ENCODE measurements at places on chromosomes 1 and 21.

DNA sequence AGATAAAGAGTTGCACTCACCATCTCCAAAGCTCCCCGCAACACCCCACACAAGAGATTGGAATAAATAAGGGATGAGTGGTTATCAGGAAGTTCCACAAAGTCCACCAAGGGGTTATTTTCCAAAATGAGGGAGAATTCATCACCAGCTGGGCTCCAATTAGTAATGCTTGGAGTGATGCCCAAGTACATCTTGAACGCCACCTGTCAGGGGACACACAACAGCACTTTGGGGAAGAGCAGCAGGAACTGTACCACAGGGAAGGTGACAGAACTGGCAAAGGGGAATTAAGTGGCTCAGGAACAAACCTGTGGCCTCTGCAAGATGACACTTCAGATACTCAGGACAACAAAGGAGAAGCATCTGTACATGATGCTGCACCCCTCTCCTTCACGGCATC, 11.5 kb downstream of the TRAPPC3 start:
- DNase-seq, result peak; percentile 71

DNA sequence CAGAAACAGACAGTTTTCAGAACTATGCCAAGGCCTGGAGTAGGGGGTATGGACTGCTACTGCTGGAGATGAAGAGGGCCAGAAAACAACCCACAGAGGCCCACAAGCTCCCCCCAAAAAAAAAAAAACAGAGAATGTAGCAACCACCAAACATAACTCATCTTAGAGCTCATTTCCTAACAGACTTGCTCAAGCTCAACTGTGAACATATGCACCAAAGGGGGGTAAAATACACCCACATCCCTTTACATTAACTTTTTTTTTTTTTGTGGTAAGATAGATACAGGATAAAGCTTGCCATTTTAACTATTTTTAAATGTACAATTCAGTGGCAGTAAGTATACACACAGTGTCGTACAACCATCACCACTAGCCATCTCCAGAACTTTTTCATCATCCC, 36.0 kb downstream of the SEC16B start:
- no peak for DNase-seq

DNA sequence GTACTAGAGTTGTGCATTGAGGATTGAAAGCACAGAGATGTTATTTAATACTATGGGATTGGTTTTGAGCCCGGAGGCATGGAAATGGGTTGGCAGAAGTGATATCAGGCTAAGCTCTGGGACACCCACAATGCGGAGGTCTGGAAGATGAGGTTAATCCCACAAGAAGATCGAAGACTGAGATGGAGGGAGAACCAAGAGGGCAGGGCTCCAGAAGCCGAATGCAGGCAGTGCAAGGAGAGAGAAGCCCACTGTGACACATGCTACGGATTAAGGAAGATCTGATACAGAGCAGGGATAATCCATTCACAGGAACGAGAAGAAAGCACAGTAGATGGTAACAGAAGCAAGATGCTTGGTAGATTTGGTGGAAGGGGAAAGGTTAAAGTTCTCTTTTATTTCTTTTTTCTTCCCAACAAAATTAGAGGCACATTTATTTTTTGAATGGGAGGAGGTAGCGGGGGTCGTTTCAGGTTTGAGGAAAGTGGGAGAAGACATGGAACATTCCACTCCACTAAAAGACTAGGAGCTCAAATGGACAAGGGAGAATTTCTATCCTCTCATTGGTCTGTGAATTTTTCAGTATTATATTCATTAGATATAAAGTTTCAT, 113.2 kb downstream of the NCAM2 start:
- DNase-seq, result no peak

GRCh38 chr1:238675221-238675620, 711.1 kb upstream of the CHRM3 start:
- DNase-seq, result no peak

DNA sequence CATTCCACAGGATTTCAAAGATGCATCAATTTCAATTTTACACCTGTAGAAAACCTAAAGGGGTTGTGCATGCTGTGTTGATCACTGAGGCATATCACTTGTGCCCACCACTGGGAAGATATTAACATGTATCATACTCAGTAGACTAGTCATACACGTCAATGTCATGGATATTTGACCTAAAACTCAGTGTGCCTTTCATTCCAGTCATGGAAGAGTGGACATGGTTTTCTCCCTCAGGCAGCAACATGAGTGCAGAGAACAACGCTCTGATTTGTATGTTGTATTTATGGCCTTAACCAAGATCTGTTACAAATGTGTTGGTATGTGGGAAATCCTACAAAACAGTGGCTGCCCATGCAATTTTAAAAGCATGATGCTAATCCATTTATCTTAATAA, 6.1 kb upstream of the C1orf53 start:
- DNase-seq, result no peak

- DNase-seq, result no peak
Measured at GRCh38 chr1:64882574-64883255, 83.6 kb downstream of the JAK1 start.

- no peak for DNase-seq
Measured at GRCh38 chr1:72521659-72522058, 239.3 kb upstream of the NEGR1 start.

DNA sequence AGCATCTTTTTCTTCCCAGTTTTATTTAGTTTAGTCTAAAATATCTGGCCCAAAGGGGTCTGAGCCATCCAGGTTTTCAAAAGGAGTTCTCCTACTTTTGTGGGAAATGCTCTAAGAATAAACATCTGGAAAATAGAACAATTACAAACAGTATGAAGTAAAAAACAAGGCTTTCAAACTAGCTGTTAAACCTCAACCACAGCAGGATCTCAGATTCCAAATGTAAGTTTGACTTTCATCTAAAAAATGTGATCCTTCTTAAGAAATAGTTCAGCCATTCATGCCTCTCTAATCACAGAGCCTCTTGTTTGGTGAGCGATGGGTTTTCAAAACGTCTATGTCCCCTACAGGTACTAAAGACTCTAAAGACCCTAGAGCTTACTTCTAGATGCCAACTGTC, 413.5 kb downstream of the DUSP10 start:
- no peak for DNase-seq

- no peak for DNase-seq
Measured at GRCh38 chr1:241600496-241600901, 39.7 kb downstream of the CHML start.

- no peak for DNase-seq
Measured at GRCh38 chr1:70554341-70554740, 143.3 kb downstream of the CTH start.

DNA sequence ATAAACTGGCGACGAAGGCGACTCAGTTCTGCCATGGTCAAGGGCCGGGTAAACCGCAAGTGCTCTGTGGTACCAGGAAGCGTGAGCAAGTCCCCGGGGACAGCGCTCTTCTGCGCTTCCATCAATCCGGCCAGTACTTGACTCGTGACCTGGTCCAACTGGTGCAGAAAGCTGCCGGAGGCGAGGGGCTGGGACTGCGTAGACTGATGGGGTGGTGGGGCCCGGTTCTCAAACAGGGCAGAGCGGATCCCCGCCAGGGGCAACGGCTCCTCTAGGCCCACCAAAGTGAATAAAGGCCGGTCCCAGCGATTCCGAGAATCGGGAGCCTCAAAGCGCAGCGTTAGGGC, 852 bp downstream of the KTI12 start:
- no peak for DNase-seq

GRCh38 chr1:21764615-21765423, 18.1 kb downstream of the USP48 start:
- no peak for DNase-seq

GRCh38 chr1:1287288-1288110, 7.3 kb downstream of the SCNN1D start:
- DNase-seq, result no peak

GRCh38 chr1:92085727-92086126, 5.6 kb downstream of the BTBD8 start:
- no peak for DNase-seq

- DNase-seq, result no peak
Measured at GRCh38 chr1:16090076-16090826, 16.8 kb upstream of the FAM131C start.

DNA sequence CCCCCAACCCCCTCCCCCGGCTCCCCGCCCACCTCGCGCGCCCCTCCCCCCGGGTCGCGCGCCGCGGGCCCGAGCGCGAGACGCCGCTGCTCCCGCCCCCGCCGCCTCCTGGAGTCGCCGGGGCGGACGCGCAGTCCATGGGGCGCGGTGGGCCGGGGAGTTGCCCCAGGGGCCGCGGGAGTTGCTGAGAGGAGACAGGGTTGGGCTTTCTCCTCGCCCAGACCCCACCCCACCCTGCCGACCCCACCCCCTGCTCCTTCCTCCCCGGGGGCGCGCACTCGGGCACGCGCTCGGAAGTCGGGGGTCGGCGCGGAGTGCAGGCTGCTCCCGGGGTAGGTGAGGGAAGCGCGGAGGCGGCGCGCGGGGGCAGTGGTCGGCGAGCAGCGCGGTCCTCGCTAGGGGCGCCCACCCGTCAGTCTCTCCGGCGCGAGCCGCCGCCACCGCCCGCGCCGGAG, at the start of gene LAMC1:
Gene LAMC1, plus strand, starts transcription at position 275 of the 455 bp plus-strand sequence. CDS start 297 bp downstream, outside the sequence.
- DNase-seq, result no peak

DNA sequence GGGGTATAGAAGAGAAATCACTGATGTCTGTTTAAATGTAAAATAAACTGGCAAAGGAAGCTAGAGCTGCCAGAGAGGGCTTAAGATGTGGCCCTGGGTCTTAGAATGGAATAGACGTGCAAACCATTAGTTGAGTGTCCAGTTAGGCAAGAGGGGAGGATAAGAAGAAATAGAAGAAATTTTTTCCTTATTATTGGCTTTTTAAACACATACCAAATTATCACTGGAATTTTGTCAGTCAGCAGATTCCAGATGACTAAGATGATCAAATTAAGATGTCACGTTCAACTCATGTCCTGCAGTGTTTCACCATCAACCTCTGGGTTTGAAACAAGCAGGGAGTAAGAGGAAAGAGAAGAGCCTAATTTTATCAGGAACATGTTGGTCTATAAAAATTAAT, 71.6 kb upstream of the C1orf21 start:
- no peak for DNase-seq

DNA sequence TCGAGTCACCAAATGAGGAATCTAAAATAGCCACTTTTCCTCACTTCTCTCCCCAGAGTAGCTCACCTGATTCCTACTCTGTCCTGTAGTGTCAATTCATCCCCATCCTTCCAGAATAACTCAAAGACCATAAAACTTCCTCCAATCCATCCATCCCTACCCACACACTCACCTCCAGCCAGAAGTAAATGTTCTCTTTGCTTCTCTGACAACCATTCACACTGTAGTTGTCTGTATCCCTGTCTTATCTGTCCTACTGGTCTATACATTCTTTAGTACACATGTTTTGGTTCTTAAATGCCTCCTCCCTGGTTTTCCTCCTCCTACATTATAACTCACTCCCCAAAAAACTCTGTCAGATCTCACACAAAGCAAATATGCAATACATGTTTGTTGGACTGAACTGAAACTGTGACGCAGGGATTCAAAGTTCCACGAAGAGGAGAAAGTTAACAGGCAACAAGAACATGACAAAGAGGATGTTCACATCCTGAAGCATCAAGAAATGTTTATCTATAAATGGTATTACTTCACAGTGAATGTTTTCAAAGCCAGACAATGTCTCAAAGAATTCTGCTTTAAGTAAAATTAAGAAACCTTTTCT, 11.0 kb downstream of the TP53BP2 start:
- no peak for DNase-seq

- no peak for DNase-seq
Measured at GRCh38 chr21:17119466-17120297, 393.2 kb upstream of the CXADR start.

DNA sequence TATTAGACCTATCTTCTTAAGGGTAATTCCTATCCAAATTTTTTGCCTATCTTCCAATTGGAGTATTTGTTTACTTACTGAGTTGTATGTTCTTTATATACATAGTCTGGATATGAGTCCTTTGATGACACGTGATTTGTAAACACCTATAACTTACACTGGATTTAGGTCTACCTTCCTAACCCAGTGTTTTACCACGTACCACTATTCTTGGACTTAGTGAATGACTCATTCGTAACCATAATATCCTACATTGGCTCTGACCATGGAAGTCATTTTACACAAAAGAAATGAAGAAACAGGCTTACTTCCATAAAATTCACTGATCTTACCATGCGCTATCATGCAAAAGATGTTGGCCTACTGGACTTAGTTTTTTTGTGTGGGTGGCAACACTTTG, 23.9 kb upstream of the ZZZ3 start:
- DNase-seq, result no peak

GRCh38 chr1:62712336-62713243, 24.4 kb upstream of the DOCK7 start:
- no peak for DNase-seq

DNA sequence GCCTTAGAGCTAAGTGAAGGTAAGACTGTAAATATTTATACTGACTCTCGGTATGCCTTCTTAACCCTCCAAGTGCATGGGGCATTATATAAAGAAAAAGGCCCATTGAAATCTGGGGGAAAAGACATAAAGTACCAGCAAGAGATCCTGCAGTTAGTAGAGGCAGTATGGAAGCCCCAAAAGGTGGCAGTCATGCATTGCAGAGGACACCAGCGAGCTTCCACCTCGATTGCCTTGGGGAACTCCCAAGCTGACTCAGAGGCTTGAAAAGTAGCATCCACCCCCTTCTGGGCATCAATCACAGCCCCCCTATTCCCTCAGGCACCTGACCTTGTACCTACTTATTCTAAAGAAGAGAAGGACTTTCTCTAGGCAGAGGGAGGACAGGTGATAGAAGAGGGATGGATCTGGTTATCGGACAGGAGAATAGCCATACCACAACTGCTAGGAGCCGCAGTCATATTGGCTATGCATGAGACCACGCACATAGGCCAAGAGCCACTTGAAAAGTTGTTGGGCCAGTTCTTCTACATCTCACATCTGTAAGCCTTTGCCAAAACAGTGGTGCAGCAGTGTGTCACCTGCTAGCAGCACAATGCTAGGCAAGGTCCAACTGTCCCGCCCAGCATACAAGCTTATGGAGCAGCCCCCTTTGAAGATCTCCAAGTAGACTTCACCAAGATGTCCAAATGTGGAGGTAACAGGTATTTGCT, 19.4 kb downstream of the PLA2G2F start:
- no peak for DNase-seq

- no peak for DNase-seq
Measured at GRCh38 chr1:219405531-219406331, 207.2 kb downstream of the ZC3H11B start.

DNA sequence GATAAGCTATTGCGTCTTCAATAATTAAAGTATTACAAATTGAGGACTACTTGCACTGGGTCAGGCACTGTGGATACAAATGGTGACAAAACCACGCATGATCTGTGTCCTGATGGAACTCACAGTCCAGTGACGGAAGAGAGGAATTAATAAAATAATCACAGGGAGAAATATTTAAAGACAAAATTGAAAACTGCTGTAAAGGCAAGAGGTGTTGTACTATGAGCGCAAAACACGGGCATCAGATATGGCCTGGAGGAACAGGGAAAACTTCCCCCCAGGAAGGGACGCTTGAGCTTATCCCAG, 16.6 kb upstream of the SLAMF6 start:
- DNase-seq, result no peak

DNA sequence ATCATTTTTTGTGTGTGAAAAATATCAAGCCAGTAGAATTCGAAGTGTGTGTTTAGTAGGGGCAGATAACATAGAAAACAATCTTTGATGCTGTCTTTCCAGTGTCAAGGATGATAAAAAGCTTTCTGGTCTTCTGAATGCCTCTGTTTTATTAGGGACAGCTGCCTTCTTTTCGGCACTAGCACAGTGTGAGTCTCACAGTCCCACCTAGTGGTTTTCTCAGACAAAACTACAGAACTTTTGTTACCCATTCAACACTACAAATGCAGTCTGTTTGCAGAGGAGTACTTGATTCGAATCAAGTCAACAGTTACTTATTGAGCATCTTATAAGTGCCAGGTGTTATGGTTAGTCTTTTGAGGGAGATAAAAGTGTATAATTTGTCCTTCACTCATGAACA, 30.6 kb upstream of the MCOLN3 start:
- no peak for DNase-seq

GRCh38 chr1:47592296-47593012, 154.6 kb downstream of the FOXD2 start:
- no peak for DNase-seq

Data from NCI-H187 treated with DMSO at 0.1 percent for 48 hours (cell line).